ENCODE measurements at places on chromosomes 5 and 9.

- no peak overlapping the region for H3K4me3 ChIP-seq
- H3K27me3 ChIP-seq = no peaks in the 10 kb centered on the region
- H3K36me3 ChIP-seq = no peaks in the 10 kb centered on the region
- DNase-seq = no peak
- H3K27ac ChIP-seq = no peak overlapping the region
Observed at GRCh38 chr9:12056874-12057273, 636.3 kb upstream of the TYRP1 start.

GRCh38 chr9:131927091-131927490 is 152.6 kb downstream of the MED27 start:
- no peak overlapping the region for H3K4me3 ChIP-seq
- H3K36me3 ChIP-seq = no peaks in the 10 kb centered on the region
- DNase-seq = no peak
- H3K27me3 ChIP-seq = no peaks in the 10 kb centered on the region

DNA sequence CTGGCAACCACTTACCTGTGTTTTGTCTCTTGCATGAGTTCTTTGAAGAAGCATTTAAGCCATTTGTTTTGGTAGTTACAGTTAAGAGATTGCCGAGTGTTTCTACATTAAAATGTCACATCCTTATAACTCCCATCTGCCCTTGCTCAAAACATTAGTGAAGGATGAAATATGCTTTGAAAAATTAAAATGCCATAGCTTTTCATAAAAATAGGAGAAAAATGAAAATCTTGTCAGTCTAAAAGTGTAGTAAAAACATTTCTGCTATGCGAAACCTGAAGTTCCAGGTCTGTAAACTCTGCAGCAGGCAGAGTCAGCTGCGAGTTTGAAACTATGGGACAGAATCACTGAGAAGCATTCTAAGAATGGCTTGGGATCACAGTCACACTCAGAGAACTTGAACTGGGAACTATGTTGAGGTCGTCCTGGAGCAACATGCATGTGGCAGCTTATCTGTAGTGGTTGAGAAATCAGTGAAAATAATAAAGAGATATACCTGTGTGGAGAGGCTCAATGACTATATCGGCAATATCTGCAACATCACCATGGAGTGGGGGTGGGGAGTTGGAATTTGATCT is 67.4 kb downstream of the RASGRF2 start:
- H3K4me1 ChIP-seq = no peaks in the 10 kb centered on the region
- no peaks in the 10 kb centered on the region for H3K27me3 ChIP-seq
- H3K27ac ChIP-seq = no peak overlapping the region
- H3K36me3 ChIP-seq = no peaks in the 10 kb centered on the region
- no peak for DNase-seq
- H3K4me3 ChIP-seq = no peak overlapping the region

DNA sequence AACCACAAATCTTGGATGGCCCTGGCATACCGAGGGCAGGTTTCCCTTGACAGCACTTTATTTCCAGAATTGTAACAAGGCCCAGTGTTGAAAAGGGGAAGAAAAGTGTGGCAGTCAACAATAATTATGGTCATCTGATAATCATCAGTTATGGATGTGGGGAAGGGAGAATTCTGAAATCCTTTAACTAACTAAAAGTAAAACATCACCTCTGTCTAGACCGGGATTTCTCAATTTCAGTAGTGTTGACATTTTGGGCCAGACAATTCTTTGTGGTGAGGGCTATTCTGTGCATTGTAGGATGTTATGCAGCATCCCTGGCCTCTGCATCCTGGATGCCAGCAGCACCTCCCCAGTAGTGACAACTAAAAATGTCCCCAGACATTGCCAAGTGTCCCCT is 140.4 kb downstream of the PSAT1 start:
- H3K4me3 ChIP-seq = no peak overlapping the region
- H3K27me3 ChIP-seq = peaks cover 9% of the 10 kb centered on the region
- no peak overlapping the region for H3K27ac ChIP-seq
- no peaks in the 10 kb centered on the region for H3K36me3 ChIP-seq
- H3K4me1 ChIP-seq = no peaks in the 10 kb centered on the region

GRCh38 chr5:115170134-115170928 is 623 bp upstream of the TRIM36 start:
- DNase-seq = no peak
- H3K36me3 ChIP-seq = no peaks in the 10 kb centered on the region
- no peak overlapping the region for H3K27ac ChIP-seq
- peaks cover 19% of the 10 kb centered on the region for H3K4me1 ChIP-seq
- H3K27me3 ChIP-seq = peaks cover 86% of the 10 kb centered on the region
- H3K4me3 ChIP-seq = peak overlapping the region; percentile 65

- H3K27me3 ChIP-seq = no peaks in the 10 kb centered on the region
- H3K4me3 ChIP-seq = no peak overlapping the region
- H3K4me1 ChIP-seq = no peaks in the 10 kb centered on the region
- no peak for DNase-seq
- no peaks in the 10 kb centered on the region for H3K36me3 ChIP-seq
Observed at GRCh38 chr5:81164476-81164875, 68.6 kb upstream of the CKMT2 start.

DNA sequence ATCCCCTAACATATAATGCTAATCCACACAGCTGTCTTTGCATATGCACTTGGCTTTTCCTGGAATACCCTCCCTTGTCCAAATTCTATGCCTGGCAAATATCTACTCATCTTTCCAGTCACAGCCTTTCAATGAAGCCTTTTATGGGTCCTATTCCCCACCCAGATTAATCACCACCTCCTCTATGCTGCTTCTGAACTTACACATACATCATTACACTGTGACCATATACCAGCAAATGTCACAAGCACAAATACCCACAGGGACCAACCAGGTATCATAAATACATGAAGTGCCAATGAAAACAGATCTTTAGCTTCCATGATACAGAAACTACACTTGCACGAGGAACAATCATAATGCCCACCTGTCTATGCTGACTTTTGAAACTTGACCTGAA is 22.3 kb downstream of the LPAR1 start:
- no peaks in the 10 kb centered on the region for H3K36me3 ChIP-seq
- peak overlapping the region; percentile 20 for H3K27ac ChIP-seq
- no peaks in the 10 kb centered on the region for H3K4me1 ChIP-seq

DNA sequence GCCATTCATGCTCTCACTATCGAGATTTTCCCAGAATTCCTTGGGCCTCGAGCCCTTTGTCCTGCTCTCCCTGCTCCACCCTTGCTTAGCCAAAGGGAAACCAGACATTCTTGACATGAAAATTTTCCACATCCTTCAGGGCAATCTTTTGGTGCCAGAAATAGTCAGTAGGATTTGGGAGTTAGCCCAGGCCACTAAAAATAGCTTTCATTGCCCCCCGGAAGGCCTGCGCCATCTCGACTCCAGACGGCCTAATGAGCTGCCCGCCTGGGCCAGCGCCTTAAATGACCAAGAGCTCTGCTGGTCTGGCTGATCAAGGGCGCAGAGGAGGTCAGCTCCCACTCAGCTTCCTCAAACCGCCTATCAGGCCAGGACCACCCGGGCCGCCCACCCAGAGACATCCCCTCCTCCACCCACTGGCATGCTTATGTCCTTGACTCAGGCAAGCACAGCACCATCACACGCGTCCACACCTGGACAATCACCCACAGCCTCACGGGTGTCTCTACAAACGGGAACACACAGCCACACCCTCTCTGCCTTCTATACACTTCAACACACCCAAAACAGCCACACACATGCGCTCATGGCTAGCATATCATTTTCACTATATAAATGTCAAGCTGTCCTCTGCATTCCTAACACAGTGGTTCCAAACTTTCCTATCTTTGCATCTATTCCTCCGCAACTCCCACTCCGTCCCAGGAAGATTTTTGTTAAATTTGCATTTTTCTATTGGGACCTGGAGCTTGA is 20.9 kb downstream of the DUSP1 start:
- no peak for DNase-seq
- no peak overlapping the region for H3K4me3 ChIP-seq
- H3K36me3 ChIP-seq = no peaks in the 10 kb centered on the region
- H3K27ac ChIP-seq = no peak overlapping the region
- peaks cover 4% of the 10 kb centered on the region for H3K27me3 ChIP-seq
- H3K4me1 ChIP-seq = peaks cover 9% of the 10 kb centered on the region

DNA sequence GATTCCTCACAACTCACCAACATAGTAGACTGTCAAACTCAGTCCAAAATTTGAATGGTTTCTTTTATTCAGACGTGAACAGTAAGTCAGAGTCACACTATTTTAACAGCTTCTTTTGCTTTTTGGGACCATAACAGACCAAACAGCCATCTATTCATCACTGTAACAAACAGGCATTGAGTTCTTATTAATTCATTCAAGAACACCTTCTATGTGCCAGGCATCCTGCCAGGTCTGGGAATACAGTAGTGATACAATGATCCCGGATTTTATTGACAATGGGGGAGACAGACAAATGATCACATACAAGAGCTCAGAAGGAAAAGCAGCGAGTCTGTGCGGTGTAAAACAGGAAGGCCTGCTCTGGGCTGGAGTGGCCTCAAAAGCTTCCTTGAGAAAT is 153.3 kb upstream of the ERCC6L2 start:
- H3K27ac ChIP-seq = no peak overlapping the region
- DNase-seq = no peak
- H3K27me3 ChIP-seq = no peaks in the 10 kb centered on the region
- peaks cover 19% of the 10 kb centered on the region for H3K4me1 ChIP-seq
- no peak overlapping the region for H3K4me3 ChIP-seq
- H3K36me3 ChIP-seq = no peaks in the 10 kb centered on the region

DNA sequence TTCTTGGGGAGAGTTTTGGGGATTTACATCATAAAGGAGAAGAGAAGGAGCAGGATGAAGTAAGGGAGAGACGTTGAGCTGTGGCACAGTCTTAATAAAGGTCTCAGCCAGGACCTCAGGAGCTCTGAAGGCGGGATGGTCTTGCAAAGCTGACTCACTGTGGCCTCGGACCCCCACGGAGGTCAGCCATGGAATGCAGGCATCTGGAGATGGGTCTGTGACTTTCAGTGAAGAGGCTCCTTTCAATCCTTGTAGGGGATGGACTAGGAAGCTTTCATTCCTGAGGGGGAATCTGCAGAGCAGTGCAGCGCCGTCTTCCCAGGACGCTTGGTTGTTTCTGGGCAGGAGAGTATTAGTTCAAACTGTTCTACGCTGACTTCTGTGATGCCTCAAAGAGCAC is 65.7 kb upstream of the BASP1 start:
- H3K4me1 ChIP-seq = no peaks in the 10 kb centered on the region
- H3K36me3 ChIP-seq = no peaks in the 10 kb centered on the region
- DNase-seq = no peak
- H3K27ac ChIP-seq = no peak overlapping the region
- H3K27me3 ChIP-seq = no peaks in the 10 kb centered on the region
- H3K4me3 ChIP-seq = no peak overlapping the region

- peaks cover 7% of the 10 kb centered on the region for H3K27me3 ChIP-seq
- H3K27ac ChIP-seq = no peak overlapping the region
- no peak for DNase-seq
- H3K4me1 ChIP-seq = peaks cover 30% of the 10 kb centered on the region
- no peaks in the 10 kb centered on the region for H3K36me3 ChIP-seq
Observed at GRCh38 chr5:124740071-124740470, 6.4 kb downstream of the ZNF608 start.

GRCh38 chr5:99586878-99587277 is 658.1 kb upstream of the CHD1 start:
- no peak for DNase-seq
- no peak overlapping the region for H3K4me3 ChIP-seq
- no peaks in the 10 kb centered on the region for H3K36me3 ChIP-seq
- H3K27ac ChIP-seq = no peak overlapping the region
- H3K27me3 ChIP-seq = no peaks in the 10 kb centered on the region

GRCh38 chr9:72813544-72813943 is 139.3 kb downstream of the ALDH1A1 start:
- DNase-seq = no peak
- H3K4me1 ChIP-seq = no peaks in the 10 kb centered on the region
- no peaks in the 10 kb centered on the region for H3K36me3 ChIP-seq
- no peak overlapping the region for H3K27ac ChIP-seq

DNA sequence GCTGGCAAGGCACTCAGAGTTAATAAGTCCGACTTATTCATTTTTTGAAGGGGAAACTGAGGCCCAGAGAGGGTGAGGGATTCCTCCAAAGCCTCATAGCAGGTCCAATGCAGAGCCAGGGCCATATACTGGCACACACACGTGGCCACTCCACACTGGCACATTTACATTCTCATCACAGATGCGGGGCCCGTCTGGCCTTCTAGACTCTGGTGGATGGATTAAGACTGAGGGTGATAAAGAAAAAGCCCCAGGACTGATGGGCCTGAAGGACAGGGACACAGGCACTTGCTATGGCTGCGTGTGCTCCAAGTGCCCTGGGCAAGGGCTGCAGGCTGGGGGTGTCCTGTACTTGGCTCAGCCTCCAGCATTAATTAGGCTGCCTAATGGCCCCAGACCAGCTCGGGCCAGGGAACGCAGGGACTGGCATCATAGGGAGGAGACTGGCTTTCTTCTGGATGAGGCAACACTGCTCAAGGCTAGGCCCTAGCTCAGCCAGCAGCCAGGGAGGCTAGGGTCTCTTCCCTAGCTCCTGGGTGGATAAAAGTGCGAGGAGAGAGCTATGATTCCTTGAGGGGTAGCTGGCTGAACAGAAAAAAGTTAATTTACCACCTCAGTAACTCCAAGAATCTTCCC is 28.5 kb upstream of the CSF1R start:
- no peak for DNase-seq
- no peaks in the 10 kb centered on the region for H3K4me1 ChIP-seq
- H3K27ac ChIP-seq = no peak overlapping the region
- no peaks in the 10 kb centered on the region for H3K36me3 ChIP-seq
- H3K4me3 ChIP-seq = no peak overlapping the region

DNA sequence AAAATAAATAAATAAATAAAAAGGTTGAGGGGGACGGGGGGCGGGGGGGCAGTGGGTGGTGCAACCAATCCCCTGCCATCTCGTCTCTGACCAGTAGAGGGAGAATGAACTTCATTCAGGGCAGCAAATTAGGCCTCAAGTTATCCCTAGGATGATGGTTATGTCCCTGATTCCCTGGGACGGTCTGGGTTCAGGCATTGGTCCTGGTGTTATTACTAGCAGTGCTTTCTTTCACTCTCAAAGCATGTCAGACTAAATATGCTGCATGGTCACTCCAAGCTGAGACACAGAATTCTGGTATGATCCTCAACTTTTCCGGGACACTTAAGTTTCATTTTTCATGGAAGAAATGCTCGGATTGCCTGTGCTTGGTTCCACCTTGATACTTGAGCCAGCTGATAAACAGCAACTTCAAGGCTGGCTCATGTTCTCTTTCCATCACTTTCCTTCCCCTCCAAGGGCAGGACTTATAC is 59.4 kb downstream of the DAP start:
- no peaks in the 10 kb centered on the region for H3K36me3 ChIP-seq
- no peak overlapping the region for H3K27ac ChIP-seq
- H3K4me3 ChIP-seq = no peak overlapping the region
- peaks cover 50% of the 10 kb centered on the region for H3K4me1 ChIP-seq
- no peak for DNase-seq
- no peaks in the 10 kb centered on the region for H3K27me3 ChIP-seq

GRCh38 chr5:23208959-23209431 is 298.4 kb upstream of the PRDM9 start:
- no peak for DNase-seq
- H3K27me3 ChIP-seq = no peaks in the 10 kb centered on the region
- H3K4me1 ChIP-seq = no peaks in the 10 kb centered on the region
- no peaks in the 10 kb centered on the region for H3K36me3 ChIP-seq

All from thymus (tissue), 14 donors.